ENCODE measurements at places on chromosomes 5 and 9.

DNA sequence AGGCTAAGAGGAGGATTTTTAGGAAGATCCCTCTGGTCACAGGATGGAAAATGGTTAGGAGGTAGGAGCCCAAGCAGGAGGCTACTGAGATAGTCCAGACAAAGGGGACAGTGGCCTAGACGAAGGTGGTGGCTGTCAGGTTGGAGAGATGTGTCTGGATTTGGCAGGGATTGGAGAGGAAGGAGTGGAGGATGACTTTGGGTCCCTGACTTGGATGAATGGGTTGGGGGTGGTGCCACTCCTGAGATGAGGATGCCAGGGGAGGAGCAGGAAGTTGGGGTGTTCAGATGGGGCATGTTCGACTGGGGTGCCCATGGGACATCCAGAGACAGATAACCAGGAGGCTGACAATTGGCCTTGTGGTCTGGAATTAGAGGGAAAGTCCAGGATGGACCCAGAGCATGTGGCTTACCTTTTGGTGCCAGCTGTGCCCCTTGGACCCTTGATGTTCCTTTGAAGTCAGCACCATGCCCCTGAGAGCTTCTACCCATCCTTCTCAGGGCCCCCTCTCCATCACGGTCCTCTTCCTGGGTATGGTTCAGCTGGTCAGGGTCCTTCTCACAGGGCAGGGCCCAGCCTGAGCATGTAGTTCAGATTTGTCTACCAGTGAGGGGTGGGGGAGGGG is 15.1 kb upstream of the IGFBPL1 start:
- DNase-seq = no peak
- no peaks in the 10 kb centered on the region for H3K36me3 ChIP-seq
- H3K27me3 ChIP-seq = no peaks in the 10 kb centered on the region
- H3K27ac ChIP-seq = no peak overlapping the region
- no peak overlapping the region for H3K4me3 ChIP-seq

DNA sequence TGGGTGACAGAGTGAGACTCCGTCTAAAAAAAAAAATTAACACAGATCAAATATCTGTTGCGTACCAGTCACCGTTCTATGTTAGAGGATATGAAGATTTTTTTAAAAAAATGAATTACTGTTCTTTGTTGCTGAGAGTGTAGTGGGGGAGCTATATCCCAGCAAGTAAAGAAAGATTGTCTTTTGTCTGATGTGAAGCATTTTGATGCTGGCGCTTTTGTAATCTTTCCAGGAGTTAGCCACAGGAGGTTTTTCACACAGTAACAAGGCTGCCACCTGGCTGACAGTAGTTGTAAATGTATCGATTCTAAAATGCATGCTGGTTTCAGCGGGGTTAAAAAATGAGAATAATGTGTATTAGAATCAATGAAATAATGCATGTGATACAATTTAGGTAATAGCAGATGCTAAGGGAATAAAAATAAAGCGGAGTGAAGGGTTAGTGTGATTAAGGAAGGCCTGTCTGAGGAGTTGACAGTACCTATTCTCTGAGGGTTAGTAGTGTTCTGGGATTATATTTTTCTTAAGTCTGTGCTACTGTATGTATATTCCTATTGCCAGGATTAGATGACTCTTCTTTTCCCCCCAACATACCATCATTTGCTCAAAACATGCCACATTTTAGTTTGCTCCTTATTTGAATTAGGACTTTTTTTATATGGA is 3.4 kb downstream of the LMNB1 start:
- no peak overlapping the region for H3K4me3 ChIP-seq
- H3K36me3 ChIP-seq = no peaks in the 10 kb centered on the region
- peaks cover 7% of the 10 kb centered on the region for H3K4me1 ChIP-seq
- DNase-seq = no peak

DNA sequence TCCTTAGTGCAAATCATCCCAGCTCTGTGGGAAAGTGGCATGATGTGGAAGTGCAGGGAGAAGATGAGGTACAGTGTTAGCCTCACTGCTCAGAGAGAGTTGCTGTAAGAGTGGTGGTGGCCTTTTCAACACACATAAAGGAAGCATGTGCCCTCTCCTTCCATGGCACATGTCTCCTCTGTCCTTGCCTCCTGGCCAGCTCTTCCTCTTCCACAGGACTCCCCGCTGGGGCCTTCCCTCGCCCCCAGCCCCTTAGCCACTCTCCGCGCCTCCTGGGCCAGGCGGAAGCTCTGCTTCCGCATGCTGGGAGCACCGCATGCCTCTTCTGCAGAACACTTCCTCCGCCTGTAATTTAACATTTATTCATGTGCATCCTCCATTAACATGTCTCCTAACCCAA is 4.8 kb upstream of the KCNMB1 start:
- H3K4me1 ChIP-seq = no peaks in the 10 kb centered on the region
- no peak for DNase-seq
- no peaks in the 10 kb centered on the region for H3K36me3 ChIP-seq
- no peak overlapping the region for H3K27ac ChIP-seq

DNA sequence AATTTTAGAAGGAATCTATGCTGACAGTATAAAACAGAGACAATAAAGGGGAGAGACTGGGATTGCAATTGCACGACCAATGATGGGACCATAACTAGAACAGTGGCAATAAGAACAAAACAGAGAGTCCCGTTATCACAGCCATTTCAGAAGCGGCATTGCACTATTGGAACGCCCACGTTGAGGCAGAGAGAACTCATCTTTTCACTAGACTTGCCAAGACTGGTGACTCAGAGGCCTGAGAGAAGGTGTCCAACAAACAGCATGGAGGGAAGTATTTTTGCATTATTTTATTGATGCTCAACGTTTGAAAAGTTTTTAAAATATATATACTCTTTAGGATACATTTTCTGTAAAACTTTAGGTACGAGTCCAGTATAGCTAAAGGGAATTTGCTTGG is 737.7 kb downstream of the TLE1 start:
- no peaks in the 10 kb centered on the region for H3K4me1 ChIP-seq
- no peak for DNase-seq
- no peak overlapping the region for H3K27ac ChIP-seq
- H3K27me3 ChIP-seq = no peaks in the 10 kb centered on the region

DNA sequence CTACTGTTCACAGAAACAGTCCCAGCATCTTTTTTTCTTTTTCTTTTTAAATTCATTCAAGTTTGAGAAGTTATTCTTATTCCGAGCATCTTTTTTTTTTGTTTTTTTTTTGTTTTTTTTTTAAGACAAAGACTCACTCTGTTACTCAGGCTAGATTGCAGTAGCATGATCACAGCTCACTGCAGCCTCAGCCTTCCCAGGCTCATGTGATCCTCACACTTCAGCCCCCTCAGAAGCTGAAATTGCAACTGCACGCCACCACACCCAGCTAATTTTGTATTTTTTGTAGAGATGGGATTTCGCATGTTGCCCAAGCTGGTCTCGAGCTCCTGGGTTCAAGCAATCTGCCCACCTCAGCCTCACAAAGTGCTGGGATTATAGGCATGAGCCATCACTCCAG is 36.4 kb upstream of the CHD1 start:
- no peaks in the 10 kb centered on the region for H3K36me3 ChIP-seq
- no peak overlapping the region for H3K27ac ChIP-seq
- no peaks in the 10 kb centered on the region for H3K27me3 ChIP-seq
- no peaks in the 10 kb centered on the region for H3K4me1 ChIP-seq
- no peak for DNase-seq

DNA sequence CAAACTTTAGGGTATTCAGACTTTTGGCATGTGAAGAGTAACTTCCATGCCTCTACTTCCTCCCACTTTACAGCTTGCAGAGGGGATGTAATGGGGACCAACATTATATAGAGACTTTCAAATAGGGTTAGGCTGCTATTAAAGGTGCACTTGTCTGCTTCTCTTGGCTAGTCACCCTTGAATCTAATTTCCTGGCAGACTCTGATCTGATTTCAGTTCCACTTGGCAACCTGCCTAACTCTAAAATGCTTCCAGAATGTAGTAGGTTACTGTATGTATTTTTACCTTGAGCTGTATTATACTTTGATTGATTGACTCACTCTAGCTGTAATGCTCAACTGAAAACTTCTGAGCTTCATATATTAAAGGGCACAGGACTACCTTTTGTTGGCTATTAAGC is 693.4 kb downstream of the KCTD16 start:
- no peaks in the 10 kb centered on the region for H3K36me3 ChIP-seq
- no peaks in the 10 kb centered on the region for H3K27me3 ChIP-seq
- H3K4me3 ChIP-seq = no peak overlapping the region
- no peak for DNase-seq
- no peak overlapping the region for H3K27ac ChIP-seq

DNA sequence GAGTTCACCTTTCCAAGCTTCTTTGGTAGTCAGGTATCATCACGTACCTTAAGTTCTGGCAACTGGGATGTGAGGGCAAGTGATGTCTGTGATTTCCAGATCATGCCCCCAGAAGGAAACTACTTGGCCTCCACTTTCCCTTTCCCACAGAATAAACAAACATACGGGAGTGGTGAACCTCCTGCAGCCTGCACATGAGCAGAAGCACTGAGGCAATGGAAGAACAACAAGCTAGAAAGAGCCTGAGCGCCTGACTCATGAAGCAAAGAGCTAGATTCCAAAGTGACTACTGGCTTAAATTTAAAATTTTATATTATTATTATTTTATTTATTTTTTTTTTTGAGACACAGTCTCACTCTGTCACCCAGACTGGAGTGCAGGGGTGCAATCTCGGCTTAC is 35.0 kb downstream of the ARL15 start:
- H3K4me3 ChIP-seq = no peak overlapping the region
- no peaks in the 10 kb centered on the region for H3K36me3 ChIP-seq
- DNase-seq = no peak
- H3K27me3 ChIP-seq = no peaks in the 10 kb centered on the region
- no peaks in the 10 kb centered on the region for H3K4me1 ChIP-seq

DNA sequence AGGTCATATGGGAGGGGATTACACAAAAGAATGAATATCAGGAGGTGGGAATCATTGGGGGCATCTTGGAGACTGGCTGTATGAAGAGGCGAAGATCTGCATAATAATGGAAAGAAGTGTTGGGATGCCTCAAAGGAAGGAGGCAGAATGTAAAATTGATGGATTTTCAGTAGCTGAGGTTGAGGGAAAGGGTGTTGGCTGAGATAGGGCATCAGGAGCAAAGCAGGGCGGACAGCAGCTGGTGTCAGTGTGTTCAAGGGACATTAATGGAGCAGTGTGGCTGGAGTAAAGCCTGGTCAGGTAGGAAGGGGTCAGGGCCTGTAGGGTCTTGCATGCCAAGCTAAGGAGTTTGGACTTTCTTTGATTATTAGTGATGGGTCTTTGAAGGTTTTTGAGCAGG is 65.2 kb upstream of the TNFAIP8 start:
- H3K27ac ChIP-seq = peak overlapping the region; percentile 72
- H3K4me3 ChIP-seq = no peak overlapping the region
- no peaks in the 10 kb centered on the region for H3K4me1 ChIP-seq
- no peaks in the 10 kb centered on the region for H3K36me3 ChIP-seq

DNA sequence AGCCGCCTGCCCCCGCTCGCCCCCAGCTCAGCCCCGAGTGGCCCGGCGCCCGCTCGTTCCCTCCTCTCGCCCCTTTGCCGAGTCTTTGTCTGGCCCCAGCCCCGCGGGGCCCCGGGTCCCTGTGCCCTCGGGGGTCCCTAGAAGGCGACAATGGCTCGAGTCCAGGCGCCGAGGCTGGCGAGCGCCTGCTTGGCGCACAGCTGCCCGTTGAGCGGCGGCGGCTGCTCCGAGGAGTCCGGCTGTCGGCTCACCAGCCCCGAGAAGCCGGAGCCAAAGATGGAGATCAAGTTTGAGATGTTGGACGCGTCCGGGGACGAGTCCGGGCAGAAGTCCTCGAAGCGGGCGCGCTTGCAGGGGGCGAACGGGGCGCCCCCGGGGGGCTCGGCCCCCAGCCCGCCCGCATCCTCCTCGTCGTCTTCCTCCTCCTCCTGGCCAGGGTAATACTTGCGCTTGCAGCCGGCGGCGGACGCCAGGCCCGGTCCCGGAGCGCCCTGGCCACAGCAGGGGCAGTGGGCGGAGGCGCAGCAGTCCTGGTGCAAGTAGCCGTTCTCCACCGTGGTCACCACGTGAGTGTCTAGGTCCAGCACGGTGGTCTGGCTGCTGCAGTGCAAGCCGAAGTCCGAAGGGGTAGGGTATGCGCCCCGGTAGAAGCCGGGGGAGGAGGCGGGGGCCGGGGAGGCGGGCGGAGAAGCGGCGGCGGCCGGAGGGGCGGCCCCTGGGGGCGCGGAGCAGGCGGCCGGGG is 1.2 kb downstream of the IER5L start:
- no peaks in the 10 kb centered on the region for H3K36me3 ChIP-seq
- no peaks in the 10 kb centered on the region for H3K27me3 ChIP-seq
- peaks cover 30% of the 10 kb centered on the region for H3K4me1 ChIP-seq
- peak; percentile 74 for DNase-seq

GRCh38 chr5:119512277-119512676 is 60.0 kb downstream of the HSD17B4 start:
- H3K27me3 ChIP-seq = no peaks in the 10 kb centered on the region
- H3K4me1 ChIP-seq = no peaks in the 10 kb centered on the region
- H3K36me3 ChIP-seq = peaks cover 50% of the 10 kb centered on the region
- DNase-seq = no peak
- H3K4me3 ChIP-seq = no peak overlapping the region

GRCh38 chr5:173538018-173538417 is 78.4 kb downstream of the BOD1 start:
- DNase-seq = no peak
- no peaks in the 10 kb centered on the region for H3K27me3 ChIP-seq
- no peaks in the 10 kb centered on the region for H3K36me3 ChIP-seq

GRCh38 chr5:143350751-143351602 is 52.5 kb downstream of the NR3C1 start:
- no peaks in the 10 kb centered on the region for H3K4me1 ChIP-seq
- H3K27me3 ChIP-seq = no peaks in the 10 kb centered on the region
- H3K27ac ChIP-seq = no peak overlapping the region
- H3K36me3 ChIP-seq = no peaks in the 10 kb centered on the region

GRCh38 chr9:116087246-116087645 is 66.3 kb upstream of the PAPPA start:
- no peak overlapping the region for H3K27ac ChIP-seq
- H3K27me3 ChIP-seq = no peaks in the 10 kb centered on the region
- peaks cover 8% of the 10 kb centered on the region for H3K4me1 ChIP-seq
- no peak overlapping the region for H3K4me3 ChIP-seq

GRCh38 chr9:9489183-9489582 is 1123.6 kb downstream of the PTPRD start:
- no peaks in the 10 kb centered on the region for H3K36me3 ChIP-seq
- H3K27me3 ChIP-seq = no peaks in the 10 kb centered on the region
- H3K27ac ChIP-seq = no peak overlapping the region
- no peak overlapping the region for H3K4me3 ChIP-seq
- no peaks in the 10 kb centered on the region for H3K4me1 ChIP-seq
- no peak for DNase-seq

- peaks cover 52% of the 10 kb centered on the region for H3K4me1 ChIP-seq
- DNase-seq = peak; percentile 79
- H3K27me3 ChIP-seq = no peaks in the 10 kb centered on the region
- H3K27ac ChIP-seq = peak overlapping the region; percentile 84
- H3K4me3 ChIP-seq = no peak overlapping the region
Measured at GRCh38 chr9:113955076-113955752, 79.1 kb downstream of the ZNF618 start.

GRCh38 chr9:134942011-134942787 is 24.5 kb upstream of the FCN1 start:
- peaks cover 93% of the 10 kb centered on the region for H3K27me3 ChIP-seq
- no peak overlapping the region for H3K4me3 ChIP-seq
- H3K36me3 ChIP-seq = no peaks in the 10 kb centered on the region
- DNase-seq = no peak
- H3K27ac ChIP-seq = no peak overlapping the region
- no peaks in the 10 kb centered on the region for H3K4me1 ChIP-seq
